ENCODE measurements at places on chromosomes 5 and 9.
A peak's percentile ranks its signal among the peaks of the same experiment; 100 is the strongest.

GRCh38 chr5:9351546-9351945 lies 194.3 kb downstream of the SEMA5A start:
- no peak for DNase-seq

GRCh38 chr9:32864971-32865370 lies 81.6 kb downstream of the TMEM215 start:
- no peak for DNase-seq

GRCh38 chr5:170442921-170443320 lies 53.8 kb upstream of the KCNMB1 start:
- no peak for DNase-seq

DNA sequence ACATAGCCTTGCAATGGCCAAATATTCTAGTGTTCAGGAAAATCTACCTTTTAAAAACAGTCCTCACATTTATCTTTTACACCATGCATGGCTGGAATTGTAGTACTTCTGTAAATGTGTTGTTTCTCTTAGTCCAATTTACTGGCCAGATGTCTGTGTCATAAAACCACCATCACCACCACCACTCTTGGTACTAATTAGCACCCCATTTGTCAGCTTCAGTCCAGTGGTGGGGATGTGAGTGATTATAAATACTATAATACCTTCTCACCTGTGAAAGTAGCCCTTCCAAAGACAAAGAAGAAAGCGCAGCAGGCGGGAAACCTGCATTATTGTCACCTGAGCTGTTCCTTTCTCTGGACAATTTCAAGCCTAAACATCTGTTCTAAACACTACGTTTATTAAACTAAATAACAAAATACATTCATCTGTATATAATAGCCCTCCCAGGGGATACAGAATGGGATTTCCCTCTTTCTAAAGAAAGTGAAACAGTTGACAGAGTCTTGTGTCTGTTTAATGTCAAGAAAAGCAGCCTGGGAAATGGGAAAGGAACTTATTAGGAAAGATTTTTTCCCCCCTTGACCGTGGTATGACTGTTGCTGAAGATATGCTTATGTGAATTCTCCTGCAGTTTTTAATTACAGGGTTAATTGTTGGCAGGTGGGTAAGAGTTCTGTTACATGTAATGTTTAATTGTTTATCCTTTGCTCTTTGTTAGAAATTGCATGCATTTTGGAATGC lies 144.5 kb upstream of the NUDT12 start:
- no peak for DNase-seq

- DNase-seq, result no peak
Observed at GRCh38 chr5:10633271-10634049, 69.6 kb downstream of the ANKRD33B start.

DNA sequence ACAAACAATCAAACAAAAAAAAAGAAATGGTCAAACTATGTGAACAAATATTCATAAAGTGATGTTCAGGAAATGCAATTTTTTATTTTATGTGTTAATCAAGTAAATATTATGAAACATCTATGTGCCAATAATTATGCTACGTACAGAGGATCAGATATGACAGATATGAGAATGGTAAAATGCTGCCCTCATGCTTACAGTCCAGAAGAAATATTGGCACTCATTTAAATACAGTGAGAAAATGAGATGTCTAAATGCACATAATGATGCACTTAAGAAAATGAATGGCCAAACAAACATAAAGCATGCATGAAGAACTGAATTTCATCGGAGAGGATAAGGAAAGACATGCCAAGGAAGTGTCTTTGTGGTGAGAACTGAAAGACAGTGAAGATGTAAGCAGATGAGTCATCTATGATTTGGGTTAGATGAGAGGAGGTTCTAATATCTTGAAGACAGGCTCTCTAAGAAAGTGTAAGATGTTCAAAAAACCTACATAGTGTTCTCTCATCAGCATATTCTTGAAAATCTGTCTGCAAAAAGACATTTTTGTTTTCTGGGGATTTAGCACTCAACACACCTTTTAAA lies 1231.1 kb upstream of the ACO1 start:
- DNase-seq, result no peak

GRCh38 chr5:129508606-129509005 lies 48.5 kb downstream of the ADAMTS19 start:
- no peak for DNase-seq

- DNase-seq, result no peak
Observed at GRCh38 chr5:483434-484140, 40.6 kb downstream of the EXOC3 start.

DNA sequence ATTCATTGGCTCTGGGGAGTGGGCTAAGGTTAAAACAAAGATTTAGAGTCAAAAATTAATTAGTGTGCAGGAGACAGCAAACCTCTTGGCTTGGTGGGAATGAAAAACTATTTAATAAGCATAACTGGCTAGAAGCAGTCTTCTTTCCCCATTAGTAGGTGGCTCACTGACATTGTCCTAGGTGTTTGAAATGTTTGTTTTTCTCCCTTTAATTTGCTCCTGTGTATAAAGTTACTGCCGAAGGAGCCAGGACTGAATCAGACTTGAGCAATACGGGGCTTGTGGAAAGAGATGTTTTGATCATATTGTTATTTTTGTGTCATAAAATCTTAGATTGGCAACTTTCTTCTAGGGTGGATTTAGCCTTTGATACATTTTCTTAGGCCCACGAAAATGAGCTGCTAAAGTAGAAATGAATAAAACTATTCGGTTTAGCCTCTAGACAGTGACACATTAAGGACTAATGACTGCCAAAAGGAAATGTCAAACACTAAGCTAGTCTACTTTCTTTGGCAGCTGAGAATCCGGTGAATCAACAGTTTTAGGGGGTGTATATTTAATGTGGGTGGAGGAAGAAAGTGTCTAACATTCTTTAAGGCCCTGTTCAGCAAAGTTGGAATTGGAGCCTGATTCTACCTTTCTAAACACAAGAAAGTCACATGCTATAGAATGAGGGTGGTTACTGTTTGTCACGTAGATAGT lies 30.2 kb downstream of the LRRTM2 start:
- DNase-seq, result no peak

DNA sequence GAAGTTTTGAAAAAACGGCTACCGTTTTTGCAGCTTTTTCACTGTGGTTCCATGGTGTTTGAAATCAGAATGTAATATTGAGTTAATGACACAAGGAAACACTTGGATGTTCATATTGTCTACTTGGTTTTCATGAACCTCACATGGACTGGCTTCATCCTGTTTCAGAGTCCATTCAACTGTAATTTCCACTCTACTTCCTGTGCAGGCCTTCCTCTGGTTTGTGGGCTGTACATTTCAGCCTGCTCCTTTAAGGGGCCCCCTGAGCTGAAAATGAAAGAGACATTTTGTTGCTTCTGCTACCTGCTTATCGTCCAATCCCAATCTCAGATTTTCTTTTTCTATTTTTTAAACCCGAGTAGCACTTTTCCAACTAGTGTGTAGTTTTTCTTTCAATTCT lies 41.8 kb upstream of the CDKN2B start:
- no peak for DNase-seq

DNA sequence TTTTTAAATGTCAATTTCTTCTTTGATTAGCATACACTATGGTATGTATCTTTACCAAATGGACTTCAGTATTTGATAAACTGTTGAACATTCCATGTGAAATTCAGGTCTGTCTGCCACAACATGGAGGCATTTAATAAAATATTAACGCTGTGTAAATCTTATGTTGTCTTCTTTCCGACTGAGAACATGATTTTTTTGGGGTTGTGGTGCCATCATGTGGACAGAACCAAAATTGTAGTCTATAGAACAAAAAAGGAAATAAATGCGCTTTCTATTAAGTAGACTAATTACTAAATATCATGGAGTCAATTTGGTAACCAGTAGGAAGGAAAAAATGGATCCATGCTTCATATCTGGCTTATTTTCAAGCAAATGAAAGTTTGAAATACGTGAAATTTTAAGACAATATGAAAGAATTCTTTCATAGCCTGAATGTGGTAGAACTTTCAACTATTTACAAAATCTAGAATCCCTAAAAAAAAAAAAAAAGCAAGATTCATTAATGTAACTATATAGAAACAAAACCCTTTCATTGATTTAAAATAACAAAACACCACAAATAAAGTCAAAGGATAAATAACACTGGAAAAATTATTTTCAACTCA lies 2.8 kb upstream of the PLK2 start:
- DNase-seq, result peak; percentile 4

DNA sequence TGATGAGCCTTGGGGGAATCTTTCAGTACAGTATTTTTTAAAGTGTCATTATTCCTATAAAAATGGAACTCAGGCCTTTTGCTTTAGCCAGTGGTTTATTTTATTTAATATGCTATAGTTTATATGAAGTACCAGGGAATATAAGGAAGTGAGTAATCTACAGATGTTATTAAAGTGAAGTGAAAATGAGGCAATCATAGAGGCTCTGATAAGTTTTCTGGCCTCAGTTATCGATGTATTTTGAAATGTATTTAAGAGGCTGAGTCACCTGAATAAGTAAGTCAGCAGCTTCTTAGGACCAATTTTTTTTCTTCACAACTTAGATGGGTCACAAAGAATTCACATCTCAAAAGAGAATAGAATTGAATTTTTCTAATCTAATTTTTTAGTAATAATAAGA lies 829.0 kb downstream of the DNAH5 start:
- no peak for DNase-seq

DNA sequence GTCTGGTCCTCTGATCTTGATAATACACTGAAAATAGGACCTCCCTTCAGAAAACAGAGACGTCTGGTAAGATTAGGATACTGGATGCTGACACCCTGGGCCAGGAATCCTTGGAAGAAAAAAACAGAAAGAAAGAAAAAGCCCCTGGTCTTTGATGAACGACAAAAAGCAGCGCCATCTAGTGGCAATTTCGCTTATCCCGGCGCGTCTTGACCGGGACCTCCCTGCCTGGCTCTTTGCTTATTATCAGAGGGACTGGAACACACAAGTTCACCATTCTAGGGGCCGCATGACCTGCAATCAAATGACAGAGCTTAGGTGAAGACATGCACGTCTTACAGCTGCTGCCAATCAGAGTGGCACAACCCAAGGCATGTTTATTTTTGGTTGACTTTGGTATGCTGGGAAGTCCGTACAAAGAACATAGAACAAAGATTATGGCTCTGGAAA lies 114.9 kb upstream of the NFIB start:
- no peak for DNase-seq

GRCh38 chr9:79745752-79746336 lies 174.1 kb downstream of the TLE4 start:
- DNase-seq, result no peak

- DNase-seq, result no peak
Observed at GRCh38 chr5:683551-684481, 9.3 kb downstream of the TPPP start.

GRCh38 chr5:36870399-36871040 lies 6.0 kb upstream of the NIPBL start:
- DNase-seq, result no peak

GRCh38 chr5:82538339-82539034 lies 260.3 kb upstream of the RPS23 start:
- no peak for DNase-seq

DNA sequence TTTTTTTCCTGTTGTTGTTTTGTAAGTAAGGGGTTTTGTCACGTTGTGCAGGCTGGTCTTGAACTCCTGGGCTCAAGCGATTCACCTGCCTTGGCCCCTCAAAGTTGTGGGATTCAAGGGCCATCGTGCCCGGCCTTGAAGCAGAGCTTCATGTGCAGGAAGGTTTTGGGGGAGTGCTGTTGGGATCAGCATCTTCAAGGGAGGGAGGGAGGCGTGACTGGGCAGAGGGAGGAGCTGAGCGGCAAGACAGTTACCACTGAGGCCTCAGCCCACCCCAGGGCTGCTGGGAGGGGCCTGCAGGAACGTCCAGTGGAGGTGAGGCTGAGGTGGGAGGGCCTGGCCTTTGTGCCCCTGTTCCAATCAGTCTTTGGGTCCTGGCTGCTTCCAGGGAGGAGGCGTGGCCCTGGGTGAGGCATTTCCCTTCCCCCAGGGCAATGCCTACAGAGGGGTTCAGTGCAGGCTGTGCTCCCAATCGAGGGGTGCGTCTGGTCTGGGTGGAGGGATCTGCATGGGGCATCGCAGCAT lies 21.4 kb downstream of the OR2V1 start:
- no peak for DNase-seq

DNA sequence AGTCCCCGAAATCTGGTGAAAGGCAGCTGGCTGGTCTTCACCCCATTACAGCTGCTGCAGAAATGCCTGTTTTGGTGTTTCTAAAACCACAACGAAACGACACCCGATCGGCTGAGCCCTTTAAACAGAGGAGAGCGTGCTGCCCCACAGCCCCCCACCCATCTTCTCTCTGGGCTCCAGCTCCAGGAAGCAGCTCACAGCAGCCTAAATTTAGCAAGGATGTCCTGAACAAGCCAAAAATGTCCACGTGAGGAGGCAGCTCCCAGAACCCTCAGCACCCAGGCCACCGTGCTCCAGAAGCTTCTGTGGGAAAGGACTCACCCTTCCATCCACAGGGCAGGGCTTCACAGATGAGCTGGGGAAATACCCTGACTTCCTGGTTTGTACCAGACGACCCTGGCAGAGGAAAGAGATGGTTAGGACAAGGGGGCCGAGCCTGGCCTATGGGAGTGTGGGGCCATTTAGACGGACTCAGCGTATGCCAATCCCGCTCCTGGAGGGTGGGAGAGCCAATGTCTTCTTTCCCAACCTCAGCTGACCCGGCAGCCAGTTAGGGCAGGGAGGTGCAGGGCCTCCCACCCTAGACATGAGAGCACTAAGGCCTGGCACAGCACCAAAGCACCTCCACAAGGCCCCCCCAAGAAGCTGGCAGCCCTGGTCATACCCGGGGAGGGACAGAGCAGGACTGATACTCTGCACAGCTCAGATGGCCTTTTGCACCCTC lies 39.1 kb upstream of the SARDH start:
- DNase-seq, result no peak

- no peak for DNase-seq
Observed at GRCh38 chr9:76136986-76137385, 246.5 kb downstream of the PCSK5 start.

DNA sequence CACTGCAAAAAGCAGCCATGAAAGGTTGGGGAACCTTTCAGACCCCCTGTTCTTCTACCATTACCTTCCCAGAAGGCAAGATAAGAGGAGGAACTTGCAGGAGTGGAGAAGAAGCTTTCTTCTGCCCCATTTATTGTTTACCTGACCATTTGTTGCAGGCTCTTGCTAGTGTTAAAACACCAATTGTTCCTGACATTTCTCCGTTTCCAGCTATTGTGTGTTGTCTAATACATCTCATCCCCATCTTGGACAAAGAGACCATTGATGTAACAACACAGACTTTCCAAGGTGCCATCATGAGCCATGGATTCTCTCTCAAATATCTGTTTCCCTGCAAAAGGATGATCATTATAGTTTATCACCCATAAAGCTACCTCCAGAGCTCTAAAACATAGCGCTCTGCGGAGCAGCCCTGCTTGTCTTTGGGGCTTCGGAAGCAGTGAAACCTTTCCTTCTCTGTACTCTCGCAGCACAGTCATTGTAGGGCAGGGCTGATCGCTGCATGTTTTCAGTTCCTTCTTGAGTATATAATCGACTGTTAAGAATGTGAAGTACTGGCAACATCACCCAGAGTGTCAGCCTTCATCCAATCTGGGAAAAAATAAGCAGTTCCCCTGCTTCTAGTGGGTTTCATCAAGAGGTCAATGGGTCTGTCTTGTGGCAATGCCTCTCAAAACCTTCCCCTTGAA lies 680.0 kb downstream of the SEMA5A start:
- no peak for DNase-seq
